ENCODE measurements at places on chromosomes 3 and 15.

- DNase-seq: no peak
Measured at GRCh38 chr3:4029135-4029534, 229.9 kb downstream of the LRRN1 start.

DNA sequence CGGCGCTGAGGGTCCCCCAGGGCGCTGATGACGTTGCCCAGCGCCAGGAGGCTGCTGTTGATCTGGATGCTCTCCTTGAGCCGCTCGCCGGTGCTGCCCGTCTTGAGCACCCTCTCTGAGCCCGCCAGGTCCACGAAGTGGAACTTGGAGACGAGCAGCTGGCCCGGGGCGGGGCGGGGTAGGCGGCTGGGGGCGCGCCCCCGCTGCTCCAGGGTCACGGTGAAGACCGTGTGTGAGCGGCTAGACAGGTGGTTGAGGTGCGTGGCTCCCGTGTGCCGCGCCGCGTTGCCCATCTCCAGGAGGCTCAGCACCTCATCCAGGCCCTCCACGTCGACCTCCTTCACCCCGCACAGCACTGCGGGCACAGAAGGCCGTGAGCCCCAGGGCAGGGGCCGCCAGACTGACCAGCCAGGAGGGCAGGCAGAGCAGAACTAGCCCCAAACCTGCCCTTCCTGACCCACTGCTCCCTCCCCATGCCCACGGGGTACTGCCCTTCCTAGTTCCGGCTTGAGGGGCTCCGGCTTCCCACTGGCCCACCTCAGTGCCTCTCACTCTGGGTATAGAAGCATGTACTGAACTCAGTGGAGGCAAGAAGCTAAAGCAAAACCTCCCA, 6.1 kb downstream of the KIF7 start:
- no peak for DNase-seq

DNA sequence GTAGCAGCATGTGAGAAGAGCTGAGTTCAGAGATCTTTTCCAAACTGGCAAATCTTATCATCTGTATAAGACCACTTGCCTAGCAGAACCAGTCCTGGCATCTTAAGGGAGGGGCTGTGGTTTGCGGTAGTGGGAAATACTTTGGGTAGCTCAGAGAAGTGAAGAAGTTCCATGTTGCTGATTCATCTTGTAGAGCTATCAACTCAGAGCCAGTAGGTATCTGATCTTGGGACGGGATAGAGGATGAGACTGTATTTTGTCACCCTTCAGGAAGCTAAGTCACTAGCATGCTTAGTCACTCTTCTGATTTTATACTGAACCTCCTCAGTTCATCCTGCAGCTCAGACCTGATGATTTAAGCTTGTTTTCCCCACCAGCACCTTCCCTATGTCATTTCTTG, 211.4 kb downstream of the NR1D2 start:
- DNase-seq: peak; percentile 49

DNA sequence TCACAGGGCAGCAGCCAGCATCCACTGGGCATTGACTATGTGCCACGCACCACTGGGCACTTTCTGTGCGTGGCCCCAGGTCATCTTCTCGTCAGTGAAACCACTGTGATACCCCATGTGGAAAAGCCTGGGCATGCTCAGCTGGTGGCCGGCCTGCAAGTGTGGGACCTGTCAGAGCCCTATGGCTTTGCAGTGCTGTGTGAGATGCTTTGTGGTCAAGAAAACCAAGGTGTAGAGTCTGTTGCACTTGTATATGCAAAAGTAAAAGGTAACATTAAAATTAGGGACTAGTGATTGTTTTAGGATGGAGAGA, 69.5 kb downstream of the PGPEP1L start:
- DNase-seq: no peak

DNA sequence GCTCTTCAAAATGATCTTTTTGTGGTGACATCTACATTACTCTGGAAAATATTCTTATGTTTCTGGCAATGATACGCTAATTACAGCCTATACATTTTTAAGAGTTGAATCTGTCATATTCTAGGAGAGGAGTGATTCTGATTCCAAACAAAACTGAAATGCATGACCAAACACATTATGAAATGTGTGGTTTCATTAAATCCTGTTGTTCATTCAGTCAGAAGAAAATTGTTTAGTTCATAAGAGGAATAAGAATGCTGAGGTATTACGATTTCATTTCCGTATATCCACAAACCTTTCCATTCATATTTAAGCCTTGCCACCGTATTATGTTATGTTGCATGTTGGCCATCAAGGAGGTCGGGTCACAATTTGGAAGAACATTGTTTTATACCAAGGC, 345.1 kb downstream of the FEZF2 start:
- no peak for DNase-seq

- no peak for DNase-seq
Measured at GRCh38 chr3:179961703-179962078, 75.0 kb downstream of the PEX5L start.

DNA sequence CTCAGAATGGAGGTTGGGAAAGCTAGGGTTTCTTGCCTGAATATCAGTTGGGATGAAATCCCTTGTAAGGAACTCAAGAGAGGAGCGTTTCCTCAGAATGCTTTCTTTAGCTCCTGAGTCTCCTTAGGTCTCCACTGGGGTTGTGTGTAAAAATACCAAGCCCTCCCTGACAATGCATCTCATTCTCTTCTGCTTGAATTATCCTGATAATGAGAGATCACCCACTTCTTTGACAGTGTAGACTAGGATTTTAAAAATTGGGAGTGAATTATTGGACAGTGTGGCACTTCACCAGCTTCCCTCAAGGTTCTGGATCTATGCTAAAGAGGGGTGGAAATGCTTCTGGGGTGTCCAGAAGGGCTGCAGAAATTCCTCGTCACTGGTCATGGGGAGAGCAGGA, 41.8 kb upstream of the POLG start:
- DNase-seq: no peak

DNA sequence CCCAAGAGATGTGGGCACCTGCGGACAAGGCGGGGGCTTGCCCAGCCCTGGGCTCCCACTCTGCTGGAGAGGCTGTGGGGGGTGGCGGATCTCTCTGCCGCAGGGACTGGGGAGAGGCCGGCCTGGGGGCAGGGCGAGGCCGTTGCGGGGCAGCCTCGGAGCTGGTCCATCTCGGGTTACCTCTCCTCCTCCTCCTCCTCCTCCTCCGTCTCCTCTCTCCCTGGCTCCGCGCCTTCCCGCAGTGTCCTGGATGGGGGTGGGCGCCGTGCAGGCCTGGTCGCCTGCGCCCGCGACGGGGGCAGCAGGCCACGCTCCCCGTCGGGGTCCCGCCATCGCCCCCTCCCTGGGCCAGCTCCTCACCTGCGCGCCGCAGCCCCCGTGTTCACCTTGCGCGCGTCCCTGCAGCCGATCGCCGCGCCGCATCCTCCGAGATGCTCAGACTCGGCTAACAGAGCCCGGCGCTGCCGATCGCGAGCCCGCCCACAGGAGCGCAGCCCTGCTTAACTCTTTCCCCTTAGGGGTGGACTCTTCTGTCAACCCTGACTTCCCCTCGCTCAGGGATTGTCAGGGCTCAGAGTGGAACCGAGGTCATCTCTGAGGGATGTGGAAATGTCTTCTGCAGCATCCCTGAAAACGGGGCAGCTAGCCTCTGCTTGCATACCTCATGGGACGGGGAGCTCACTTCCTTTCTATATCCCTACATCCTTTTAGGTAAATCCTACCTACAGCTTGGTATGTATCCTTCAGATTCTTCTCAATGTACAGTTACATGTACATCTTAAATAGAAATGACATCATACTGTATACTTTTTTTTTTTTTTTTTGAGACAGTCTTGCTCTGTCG, at the start of gene PRRT3:
Gene PRRT3, minus strand, starts transcription at position 447 of the 844 bp plus-strand sequence. CDS start 2,293 bp downstream, outside the sequence.
- DNase-seq: no peak

DNA sequence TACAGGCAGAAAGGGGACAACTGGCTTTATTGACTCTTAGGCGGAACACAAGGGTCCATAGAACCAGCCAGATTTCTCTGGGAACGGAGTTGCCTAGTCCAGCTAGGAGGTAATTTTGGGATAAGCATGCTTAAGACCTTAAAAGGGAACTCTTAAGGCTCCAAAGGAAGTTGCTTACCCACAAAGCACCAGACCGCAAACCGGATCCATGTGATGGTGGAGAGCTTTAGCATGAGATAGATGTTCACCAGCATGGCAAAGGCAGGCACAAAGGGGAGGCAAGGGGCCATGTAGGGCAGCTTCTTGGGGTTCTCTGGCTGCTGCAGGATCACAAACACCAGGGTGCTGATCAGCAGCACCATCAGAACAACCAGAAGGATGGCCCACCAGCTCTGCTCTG, 61.4 kb downstream of the CLDN11 start:
- no peak for DNase-seq

- no peak for DNase-seq
Measured at GRCh38 chr15:50016951-50017350, 102.1 kb downstream of the ATP8B4 start.

DNA sequence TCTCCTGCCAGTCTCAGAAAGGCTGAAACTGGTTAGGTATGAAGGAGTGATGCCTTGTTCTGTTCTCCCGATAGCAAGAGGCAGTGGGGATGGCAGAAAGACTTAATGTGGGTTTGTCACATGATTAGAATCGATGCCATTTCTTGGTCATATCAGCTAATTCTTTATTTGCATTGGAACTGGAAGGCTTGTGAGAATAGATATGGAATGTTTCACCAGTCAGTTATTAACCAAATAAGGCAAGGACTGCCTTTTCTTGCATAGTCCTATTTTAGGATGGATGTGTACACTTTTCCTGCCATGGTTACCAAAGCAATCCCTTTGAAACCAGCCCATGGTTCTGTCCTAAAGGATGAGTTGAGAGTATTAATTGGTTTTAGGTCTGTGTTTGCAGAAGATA, 33.7 kb downstream of the FILIP1L start:
- no peak for DNase-seq

GRCh38 chr3:48423883-48424695, 5.8 kb downstream of the PLXNB1 start:
- DNase-seq: no peak
